ENCODE measurements at places on chromosomes 3 and 15. TPM values are rescaled to one million over a fixed set of nuclear protein-coding genes. Genes with fewer than 3 reads are reported as not detected.

TEX55 gene
- not detected for total RNA-seq

SLC35G2 gene
- total RNA-seq, result 7.5 TPM

NME9 gene
- total RNA-seq, result 0.93 TPM

IL20RB gene
- 2.9 TPM for total RNA-seq

PTH1R gene
- 6.7 TPM for total RNA-seq

AHSG gene
- total RNA-seq, result not detected

ZDHHC23 gene
- 12.7 TPM for total RNA-seq

ZNF639 gene
- 36.9 TPM for total RNA-seq

TNFSF10 gene
- total RNA-seq, result 16.5 TPM

Data from aorta (tissue), 5 donors.